NCI-H2081 treated with DMSO at 0.1 percent for 48 hours (cell line): ENCODE measurements at places on chromosomes 7 and 10.

DNA sequence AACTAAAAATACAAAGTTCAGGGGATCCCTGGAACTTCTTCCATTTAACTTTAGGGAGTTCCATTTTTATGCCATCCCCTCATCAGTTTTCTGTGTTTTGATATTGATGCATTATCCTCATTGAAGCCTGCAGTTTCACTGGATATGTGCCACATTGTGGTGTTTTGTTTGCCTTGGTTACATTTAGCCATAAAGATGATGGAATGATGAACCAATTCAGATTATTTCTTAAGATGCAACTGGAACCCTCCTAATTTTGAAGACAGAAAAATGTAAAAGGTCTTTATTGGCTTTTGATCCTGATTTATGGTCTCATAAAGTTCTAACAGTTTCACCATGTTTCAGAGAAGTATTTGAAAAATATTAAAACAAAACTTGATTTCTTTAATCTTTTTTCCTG is 314.2 kb upstream of the KLF6 start:
- DNase-seq: no peak

DNA sequence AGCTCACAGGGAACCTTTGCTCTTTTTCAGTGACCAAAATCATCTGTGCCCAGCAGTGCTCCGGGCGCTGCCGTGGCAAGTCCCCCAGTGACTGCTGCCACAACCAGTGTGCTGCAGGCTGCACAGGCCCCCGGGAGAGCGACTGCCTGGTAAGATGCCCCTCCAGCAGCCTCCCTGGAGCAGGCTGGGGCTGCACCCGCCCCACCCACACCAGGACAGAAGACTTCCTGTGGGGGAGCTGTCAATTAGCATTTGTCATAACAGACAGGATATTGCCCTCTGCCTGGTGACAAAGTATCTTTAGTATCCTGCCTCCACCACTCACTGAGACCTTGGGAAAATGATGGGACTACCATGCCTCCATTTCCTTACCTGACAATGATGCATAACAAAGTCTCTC is 133.7 kb downstream of the EGFR start:
- DNase-seq: no peak

DNA sequence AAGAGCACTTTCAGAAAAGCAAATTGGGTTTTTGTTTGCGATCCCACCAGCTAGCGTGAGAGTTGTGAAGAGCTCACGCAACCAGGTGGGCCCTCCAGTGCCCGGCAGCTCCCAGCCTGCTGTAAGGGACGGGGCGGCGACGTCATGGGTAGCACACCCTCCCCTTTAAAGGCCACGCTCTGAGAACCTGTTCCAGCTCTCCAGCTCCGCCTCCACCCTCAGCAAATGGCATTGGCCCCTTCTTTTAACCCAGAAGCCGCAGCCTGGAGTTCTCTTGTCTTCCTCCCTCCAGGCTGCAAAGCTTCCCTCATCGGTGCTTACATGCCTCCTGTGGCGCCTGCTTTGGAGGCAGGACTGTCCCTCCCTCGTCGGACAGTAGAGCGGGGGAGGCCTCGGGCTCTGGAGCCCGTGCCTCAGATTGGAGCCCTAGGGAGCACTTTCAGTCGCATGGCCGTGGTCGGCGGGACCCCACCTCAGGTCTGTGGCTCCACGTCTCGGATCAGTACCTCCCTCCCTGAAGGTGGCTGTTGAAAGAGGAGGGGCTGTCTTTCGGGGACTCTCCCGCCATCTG is 32.9 kb downstream of the WIPI2 start:
- DNase-seq: no peak

DNA sequence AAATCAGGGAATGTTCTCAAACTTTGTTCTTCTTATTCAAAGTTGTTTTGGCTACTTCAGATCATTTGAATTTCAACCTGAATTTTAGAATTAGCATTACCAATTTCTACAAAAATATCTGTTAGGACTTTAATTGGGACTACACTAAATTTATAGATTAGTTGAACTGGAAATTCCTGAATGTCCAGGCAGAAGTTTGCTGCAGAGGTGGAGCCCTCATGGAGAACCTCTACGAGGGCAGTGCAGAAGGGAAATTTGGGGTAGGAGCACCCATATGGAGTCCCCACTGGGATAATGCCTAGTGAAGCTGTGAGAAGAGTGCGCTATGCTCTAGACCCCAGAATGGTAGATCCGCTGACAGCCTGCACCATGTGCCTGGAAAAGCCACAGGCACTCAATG is 22.8 kb upstream of the AGMO start:
- no peak for DNase-seq

- DNase-seq: no peak
Observed at GRCh38 chr10:71747551-71748523, 25.5 kb downstream of the VSIR start.

DNA sequence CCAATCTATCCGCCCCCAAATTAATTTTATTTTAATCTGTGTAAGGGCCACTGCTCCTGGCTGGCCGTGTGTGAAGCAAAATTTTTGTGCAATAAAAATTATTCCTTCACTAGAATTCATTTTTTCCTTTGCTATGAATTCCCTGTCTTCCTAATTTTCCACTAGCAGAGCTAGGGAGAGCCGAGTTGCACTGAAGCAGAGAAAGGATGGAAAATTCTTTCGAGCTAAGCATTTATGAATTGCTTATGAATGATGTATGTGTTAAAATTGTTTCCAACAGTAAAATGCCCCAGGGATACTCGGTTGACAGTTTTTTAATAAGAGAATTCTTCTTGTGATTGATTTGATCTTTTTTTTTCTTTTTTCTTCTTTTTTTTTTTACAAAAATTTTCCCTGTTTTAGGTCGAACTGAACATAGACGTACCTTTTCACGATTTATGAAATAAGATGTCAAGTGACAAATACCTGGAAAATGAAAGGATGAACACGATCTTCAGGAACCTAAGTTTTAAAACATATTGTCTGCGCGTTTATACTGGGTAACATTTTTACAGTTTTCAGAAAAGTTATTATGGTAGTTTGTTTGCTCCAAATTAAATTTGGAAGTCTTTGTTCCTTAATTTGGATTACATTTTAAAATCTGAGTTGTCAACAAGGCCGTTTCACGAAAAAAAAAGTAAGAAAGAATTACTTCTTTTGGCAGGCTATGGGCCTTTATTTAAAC is 288.8 kb upstream of the NFE2L3 start:
- no peak for DNase-seq

GRCh38 chr7:157752832-157753291 is 416.1 kb downstream of the DNAJB6 start:
- no peak for DNase-seq

DNA sequence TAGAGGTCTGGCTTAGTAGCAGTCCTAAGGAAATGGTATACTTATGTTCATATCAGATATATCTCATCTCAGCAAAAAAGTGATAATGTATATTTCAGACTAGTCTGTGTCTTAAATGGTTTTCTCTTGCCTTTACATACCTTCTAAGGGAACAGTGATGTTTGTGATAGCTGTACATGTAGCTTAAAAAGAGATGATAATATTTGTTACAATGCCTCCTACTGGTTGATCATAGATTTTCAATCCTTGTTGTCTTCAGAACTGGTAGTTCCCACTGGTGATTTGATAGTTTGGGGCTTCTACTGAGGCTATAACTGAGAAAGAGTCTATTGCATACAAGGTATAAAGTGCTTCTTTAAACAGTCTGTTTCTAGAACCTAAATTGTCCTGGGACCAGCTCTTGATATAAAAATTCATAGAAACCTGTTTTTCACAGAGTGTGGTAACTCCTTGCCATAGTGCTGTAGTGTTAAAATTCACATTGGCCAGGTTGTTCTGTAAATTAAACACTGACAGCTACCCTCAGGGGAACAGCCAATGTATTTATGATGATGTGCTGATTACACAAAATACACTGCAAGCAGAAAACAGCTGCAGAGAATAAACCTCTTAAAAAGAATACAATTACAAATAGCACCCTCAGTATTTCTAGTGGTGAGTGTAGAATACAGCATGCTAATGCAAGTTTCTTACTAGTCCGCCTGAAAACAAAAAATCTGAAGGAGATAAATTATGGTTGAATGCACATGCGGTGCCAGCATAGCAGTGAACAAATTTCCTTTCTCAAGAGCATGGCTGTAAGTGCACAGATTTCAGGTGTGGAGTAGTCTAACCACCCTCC is 90.3 kb downstream of the BTRC start:
- DNase-seq: peak; percentile 4

GRCh38 chr10:78900715-78901430 is 167.9 kb upstream of the ZMIZ1 start:
- DNase-seq: no peak

- DNase-seq: no peak
Observed at GRCh38 chr7:31082447-31082846, 30.3 kb downstream of the ADCYAP1R1 start.

DNA sequence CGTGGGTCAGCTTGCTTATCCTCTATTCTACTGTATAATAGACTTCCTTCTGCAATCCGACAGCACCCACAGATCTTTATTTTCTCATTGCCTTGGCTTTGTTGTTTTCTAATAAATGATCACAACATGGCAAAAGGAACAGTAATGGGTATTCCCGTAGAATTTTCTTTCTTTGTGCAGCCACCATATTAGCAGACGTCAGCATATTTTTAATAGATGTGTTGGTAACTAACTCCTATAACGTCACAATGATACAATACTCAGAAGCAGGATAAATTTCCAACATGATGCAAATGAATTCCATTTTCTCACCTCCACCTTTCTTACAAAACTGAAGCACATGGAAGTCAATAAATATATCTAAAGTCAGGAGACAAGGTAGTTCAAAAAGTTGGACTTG is 617.6 kb downstream of the MAGI2 start:
- DNase-seq: no peak

DNA sequence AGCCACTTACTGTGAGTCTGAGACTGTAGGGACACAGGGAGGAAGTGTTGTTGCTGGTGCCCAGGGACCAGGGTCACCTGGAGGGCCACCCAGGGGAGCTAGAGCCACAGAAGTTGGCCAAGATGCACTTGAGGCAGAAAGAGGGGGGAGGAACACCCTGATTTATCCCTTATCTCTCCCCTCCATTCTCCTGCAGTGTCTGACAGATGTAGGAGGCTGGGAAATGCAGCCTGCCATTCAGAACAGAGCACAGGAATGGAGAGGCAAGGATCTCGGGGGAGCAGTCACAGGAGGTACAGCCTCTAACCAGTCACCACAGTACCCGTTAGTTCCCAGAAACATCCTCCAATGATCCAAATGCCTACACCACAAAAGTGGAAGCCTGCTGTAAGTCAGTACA is 118.4 kb upstream of the SLC26A5 start:
- DNase-seq: no peak

GRCh38 chr7:142407939-142408570 is 150.2 kb upstream of the PRSS58 start:
- no peak for DNase-seq

DNA sequence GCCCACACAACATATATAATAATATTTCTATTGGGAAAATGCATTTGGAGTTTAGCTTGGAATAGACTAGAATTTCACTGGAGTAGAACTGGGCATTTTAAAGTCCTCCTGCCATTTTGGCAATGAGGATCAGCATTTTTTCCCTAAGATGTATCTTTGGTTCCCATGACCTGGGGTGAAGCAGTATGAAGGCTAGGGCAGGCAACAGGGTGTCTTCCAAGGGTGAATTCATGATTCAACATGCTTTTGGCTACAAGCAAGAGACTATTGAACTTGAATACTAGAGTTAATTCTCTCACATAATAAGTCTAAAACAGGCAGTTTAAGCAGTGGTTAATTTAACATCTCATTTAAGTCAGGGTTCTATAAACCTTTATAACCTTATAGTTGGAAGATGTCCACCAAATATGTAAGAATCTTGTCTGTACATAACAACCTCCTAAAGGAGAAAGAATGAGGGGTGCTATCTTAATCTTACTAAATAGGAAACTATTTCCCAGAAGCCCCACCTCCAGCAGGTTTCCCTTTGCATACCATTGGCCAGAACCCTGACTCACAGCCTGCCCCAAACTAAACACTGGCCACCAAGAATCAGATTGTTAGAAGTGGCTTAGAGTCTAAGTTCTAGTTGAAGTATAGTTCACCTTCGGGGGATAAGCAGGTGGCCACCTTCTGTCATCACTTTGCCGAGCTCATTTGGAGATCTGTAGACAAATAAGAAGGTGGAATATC is 96.0 kb upstream of the PRPS1L1 start:
- no peak for DNase-seq

DNA sequence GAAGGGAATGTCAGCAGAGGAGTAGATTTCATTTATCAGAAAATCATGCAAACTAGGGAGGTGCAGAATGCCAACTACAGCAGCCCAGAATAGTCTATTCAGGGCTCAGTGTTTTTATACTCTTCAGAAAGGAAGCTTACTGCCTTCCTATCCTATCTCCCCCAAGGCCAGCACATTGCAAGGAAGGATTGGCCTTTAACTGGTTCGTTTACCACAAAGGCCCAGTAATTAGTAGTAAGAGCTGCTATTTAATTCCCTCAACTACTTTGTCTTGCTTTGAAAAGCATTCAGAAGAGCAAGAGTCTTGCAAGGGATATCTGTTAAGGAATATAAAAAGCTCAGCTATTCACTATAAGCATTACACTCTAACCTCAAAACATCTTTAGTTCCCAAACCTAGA is 86.4 kb upstream of the RNF148 start:
- no peak for DNase-seq

- DNase-seq: no peak
Observed at GRCh38 chr7:133025056-133025455, 56.8 kb downstream of the CHCHD3 start.
